ENCODE measurements at places on chromosomes 6 and 20.

DNA sequence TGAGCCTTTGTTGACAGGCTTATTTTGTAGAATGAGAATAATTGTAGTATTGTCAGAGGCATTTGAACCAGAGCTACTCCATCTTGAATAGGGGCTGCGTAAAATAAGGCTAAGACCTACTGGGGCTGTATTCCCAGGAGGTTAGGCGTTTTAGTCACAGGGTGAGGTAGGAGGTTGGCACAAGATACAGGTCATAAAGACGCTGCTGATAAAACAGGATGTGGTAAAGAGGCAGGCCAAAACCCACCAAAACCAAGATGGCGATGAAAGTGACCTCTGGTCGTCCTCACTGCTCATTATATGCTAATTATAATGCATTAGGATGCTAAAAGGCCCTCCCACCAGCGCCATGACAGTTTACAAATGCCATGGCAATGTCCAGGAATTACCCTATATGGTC, 82.7 kb downstream of the PFDN4 start:
- no peak for DNase-seq

DNA sequence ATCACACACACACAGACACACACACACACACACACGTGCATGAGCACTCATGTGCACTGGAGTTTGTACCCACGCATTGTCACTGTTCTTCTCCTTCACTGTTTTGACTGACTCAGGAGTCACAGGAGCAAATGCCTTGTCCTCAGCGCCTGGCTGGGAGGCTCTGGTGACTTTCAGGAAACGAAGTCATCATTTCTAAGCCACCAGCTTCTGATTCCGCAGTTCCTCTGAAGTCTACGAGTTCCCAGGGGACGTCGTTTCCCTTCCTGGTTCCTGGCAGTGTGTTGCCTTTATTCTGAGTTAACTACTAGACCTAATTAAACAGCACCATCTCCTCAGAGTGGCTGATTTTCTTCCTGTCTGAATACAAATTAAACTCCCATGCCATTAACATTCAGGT, 82.2 kb upstream of the PMEPA1 start:
- DNase-seq = no peak

GRCh38 chr6:44100088-44100550, 27.1 kb downstream of the MRPL14 start:
- no peak for DNase-seq

- no peak for DNase-seq
Observed at GRCh38 chr6:121590438-121590837, 155.0 kb downstream of the GJA1 start.

GRCh38 chr20:45484676-45485075, 15.1 kb downstream of the WFDC2 start:
- no peak for DNase-seq

DNA sequence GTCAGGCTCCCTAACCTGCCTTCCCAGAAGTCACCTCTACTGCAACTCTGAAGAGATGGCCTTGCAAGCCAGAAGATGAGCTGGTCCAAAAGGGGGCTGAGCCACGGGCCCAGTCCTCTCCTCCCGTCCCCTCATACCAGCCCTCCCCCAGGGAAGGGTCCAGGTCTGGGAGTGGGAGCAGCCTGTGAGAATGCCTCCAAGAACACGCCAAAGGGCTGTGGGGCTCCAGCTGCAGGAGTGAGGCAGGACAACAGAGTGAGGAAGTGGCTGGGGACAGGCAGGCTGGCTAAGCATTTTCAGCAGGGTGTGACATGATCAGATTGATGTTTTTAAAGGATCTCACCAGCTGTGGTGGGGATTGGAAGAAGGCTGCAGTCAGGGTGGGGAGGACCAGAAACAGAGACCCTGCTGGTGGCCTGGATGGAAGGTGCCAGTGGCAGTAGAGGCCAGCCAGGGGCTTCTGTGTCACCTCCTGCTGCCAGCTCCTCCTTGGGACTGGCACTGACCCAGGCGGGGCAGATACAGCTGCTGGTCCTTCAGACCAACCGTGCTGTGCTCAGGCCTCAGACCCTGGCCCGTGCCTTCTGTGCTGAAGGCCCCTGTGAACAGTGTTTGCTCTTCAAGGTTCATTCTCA, 257.6 kb downstream of the NRN1 start:
- no peak for DNase-seq

GRCh38 chr6:26276841-26277648, 88.0 kb upstream of the BTN3A2 start:
- DNase-seq = no peak

DNA sequence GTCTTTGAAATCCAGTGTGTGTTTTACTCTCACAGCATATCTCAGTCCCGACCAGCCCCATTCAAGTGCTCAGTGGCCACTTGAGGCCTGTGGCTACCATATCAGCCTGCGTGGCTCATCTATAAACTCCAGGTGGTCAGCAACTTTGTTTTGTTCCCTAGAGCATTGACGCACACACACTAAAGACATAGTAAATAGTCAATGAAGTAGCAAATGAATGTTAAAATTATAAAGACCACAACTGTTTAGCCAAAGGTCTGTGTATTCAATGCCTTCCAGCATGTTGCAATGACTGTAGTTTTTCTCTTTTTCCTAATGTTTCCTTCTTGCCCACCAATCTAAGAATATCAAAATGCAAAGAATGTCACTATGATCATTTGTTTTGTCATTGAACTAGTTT, 238.2 kb upstream of the ZNF217 start:
- DNase-seq = no peak
